ENCODE measurements at places on chromosomes 16 and 17.

DNA sequence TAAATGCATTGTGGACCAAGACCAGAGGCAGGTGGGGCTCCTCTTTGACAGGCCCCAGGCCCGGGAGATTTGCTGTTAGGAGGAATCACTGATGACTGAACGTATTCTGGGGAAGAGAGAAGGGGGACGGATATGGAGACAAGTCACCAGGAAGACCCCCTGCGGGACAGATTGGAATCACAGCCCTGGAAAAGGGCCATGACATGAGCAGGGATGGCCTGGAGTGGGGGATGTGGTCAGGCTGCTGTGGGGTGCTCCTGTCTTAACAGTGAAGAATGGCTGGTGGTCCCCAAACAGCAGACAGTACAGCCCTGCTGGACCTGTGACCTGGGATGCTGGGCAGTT, 23.7 kb upstream of the MGAT5B start:
- no peak for DNase-seq

GRCh38 chr16:88303890-88304819, 78.6 kb upstream of the ZNF469 start:
- no peak for DNase-seq

- no peak for DNase-seq
These were observed 8.8 kb upstream of the VPS4A start for GRCh38 chr16:69302301-69302700.

DNA sequence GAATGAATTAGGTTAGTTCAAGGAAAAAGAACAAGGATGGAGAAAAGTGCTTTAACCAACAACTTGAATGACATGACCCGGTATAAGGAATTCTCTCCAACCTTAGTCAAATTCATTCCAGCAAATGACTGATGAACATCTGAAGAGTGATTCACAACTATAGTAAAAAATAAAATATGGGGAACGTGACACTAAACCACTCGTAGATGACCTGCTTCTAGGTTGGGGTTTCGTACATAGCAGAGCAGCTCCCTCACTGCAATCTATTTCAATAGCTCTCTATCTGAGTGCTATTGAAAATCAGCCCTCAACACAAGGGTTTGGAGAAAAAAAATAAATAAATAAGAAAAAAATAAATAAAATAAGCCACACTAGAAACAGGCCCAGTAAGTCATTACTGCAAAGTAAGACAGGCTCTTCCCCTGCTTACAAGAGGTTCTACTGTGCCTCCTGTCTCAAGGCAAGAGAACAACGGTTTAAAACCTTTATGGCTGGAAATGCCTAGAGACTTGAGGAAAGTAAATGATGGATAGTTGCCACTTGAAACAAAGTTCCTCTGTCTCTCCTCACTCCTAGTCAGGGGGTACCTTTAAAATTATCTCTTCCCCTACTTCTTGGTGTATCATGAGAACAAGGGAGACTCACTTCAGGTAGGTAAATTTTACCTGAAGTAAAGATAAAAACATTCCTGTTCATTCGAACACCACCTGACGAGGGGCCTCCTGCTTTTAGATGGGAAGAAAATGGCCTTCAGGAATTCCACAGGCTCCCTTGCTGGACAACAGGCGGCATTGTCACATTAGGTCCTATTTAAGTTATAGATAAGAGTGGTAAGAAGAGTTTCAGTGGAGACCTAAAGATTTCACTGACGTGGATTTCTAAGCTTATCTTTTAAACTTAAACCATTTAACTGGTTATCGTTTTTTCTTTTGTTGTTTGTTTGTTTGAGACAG, 20.5 kb downstream of the COG7 start:
- no peak for DNase-seq
